MG63 (cell line): ENCODE measurements at places on chromosomes 11 and 22. TPM values are rescaled to one million over a fixed set of nuclear protein-coding genes. Genes with fewer than 3 reads are reported as not detected.

- DNase-seq = no peak
Observed at GRCh38 chr11:14144934-14145333, 182.4 kb downstream of the SPON1 start.

DNA sequence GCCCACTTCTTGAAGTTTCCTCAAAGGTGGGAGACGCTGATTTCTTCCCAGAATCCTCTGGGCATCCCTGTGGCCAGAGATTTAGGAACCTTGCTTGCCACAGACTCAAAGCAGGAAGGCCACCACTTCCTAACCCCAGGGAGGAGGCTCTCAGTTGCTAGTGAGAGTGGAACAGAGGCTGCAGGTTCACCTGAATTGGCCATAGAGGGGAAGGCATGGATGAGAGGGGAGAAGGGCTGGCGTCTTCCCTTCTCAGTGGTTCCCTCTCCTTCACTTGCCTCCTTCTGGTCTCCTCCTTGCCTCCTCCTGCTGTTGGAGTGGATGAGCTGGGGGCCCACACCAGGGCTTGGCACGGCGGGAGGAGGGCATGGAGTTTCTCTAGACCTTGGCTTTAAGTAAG, 185.7 kb downstream of the ADAMTS15 start:
- DNase-seq = no peak

GRCh38 chr11:123176785-123177184, 18.3 kb downstream of the CLMP start:
- DNase-seq = no peak

DNA sequence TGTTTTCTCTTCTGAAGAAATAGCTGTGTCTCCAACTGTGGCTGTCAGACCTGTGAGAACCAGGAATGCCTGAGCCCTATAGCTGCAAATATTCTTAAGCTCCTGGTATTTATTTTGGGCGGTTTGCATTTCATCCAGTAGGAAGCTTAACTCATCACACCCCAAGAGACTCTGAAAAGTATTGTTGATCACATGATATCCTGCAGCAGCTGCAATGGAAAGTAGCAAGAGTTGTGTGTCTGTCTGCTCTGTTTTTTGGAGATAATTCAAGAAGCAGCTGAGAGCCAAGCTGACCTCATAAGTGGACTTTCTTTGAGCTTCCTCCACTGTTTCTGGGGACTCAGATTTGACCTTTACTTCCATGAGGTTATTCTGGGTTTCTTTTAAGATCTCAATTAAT, 36.4 kb upstream of the MRPL17 start:
- no peak for DNase-seq

- DNase-seq = no peak
Observed at GRCh38 chr11:94379613-94380012, 21.6 kb downstream of the GPR83 start.

DNA sequence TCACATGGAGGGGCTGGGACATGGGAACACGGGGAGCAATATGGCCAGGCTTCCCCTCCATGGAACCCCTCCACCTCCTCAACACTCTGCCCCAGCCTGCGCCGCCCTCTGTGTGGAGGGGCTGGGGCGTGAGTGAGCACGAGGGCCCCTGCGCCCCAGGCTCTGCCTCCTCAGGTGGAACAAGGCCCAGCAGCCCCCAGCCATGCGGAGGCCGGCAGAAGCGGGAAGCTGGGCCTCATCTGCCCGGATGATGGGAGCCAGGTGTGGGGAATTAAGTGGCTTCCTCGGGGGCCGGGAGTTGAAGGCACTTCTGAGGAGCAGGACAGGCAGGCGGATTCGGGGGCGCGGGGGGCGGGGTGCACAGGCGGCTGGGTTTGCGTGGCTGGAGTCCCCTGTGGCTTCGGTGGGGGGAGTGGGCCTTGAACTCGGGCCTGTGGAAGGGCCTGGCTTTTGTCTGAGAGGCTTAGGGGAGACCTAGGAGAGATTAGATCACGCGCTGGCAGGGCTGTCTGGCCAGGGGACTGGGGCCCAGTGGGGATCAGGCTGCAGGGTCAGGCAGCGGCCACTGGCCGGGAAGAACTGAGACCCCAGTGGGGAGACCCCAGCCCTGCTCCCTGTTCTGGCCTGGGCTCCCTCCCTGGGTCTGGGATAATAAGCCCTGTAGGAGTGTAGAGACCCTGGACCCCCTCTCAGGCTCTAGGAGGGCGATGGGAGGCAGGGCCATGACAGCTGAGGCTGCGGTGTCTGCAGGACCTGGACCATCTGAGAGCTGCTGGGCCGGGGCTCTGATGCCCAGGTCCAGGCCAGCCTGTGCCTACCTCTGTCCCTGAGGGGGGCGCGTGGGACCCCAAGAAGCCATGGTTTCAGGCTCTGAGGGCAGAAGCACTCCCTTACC, 13.3 kb downstream of the PRR33 start:
- DNase-seq = no peak

The KRTAP5-3 gene
- not detected in 2 replicates for total RNA-seq

The TMEM86A gene
- 0.05 and 0.40 TPM in 2 replicates for total RNA-seq

The SCUBE1 gene
- total RNA-seq = 0.05 and 0.16 TPM in 2 replicates

The TSSK2 gene
- not detected in 2 replicates for total RNA-seq

The MAPK8IP2 gene
- 2.2 TPM in 1 of 2 replicates, not detected in the other for total RNA-seq

The GPR83 gene
- total RNA-seq = not detected in 2 replicates
